ENCODE measurements at places on chromosomes 6 and 20.

DNA sequence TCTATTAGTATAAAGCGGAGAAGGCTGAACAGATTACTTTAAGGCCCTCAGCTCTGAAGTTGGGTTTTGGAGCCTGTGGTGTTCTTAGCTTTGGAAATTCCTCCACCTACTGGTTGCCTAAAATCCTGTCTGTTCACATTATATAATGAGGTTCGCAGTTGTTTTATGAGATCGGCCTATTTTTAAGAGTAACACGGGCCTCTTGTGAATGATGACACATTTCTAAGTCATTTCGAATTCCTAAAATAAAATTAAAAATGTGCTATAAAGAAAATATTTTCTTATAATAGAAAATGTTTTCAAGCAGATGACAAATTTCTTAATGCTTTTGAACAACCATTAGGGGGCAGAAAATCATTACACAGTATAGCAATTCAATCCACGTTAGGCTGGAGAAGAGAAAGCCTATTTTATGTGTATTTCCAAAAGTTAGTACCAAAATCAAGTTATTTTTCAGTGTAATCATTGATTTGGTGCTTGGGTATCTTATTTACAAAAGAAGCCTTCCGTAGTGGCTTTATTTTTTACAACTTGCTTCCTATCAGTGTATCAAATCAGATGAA lies 15.8 kb upstream of the FAM8A1 start:
- DNase-seq, result peak; percentile 39

GRCh38 chr6:10276106-10276505 lies 138.8 kb downstream of the TFAP2A start:
- DNase-seq, result no peak

GRCh38 chr6:106574741-106575458 lies 54.4 kb downstream of the RTN4IP1 start:
- no peak for DNase-seq

DNA sequence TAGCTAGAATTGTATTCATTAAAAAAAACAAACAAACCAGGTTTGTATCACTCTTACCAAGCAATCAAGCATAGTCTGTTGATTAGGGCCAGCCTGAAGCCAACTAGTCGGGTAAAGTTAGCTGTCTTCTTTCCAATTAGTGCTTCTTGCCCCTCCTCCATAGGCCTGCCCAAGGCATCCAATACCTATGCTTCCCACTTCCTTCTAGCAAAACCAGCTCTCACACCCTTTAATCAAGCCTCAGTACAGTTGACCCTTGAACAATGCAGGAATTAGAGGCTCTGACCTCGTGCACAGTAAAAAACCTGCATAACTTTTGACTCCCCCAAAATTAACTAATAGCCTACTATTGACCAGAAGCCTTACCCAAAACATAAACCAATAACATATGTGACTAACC lies 119.1 kb upstream of the DTNBP1 start:
- DNase-seq, result no peak

DNA sequence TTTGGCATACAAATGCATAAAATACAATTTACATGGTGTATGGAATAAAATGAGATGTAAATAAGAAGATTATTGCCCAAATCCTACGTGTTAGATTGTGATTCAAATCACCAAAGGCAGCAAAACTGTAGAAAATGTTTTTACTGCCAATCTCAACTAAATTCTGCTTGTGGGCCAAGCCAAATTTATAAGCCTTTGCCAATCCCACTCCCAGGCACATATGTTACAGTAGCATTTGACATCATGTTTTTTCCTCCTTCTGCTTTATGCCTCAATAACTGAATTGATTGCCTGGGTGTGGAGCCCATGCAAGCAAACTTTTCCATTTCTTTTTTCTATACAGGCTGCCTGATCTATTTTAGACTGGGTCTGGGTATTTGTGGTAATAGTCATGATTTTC lies 36.3 kb upstream of the LRRC1 start:
- no peak for DNase-seq

GRCh38 chr6:74756923-74757322 lies 448.9 kb downstream of the COL12A1 start:
- DNase-seq, result no peak

- DNase-seq, result no peak
Measured at GRCh38 chr20:21788082-21788481, 82.6 kb downstream of the PAX1 start.

- DNase-seq, result peak; percentile 58
Measured at GRCh38 chr6:71544028-71544427, 255.4 kb downstream of the OGFRL1 start.

GRCh38 chr6:83270971-83271719 lies 78.0 kb downstream of the RWDD2A start:
- DNase-seq, result peak; percentile 87

DNA sequence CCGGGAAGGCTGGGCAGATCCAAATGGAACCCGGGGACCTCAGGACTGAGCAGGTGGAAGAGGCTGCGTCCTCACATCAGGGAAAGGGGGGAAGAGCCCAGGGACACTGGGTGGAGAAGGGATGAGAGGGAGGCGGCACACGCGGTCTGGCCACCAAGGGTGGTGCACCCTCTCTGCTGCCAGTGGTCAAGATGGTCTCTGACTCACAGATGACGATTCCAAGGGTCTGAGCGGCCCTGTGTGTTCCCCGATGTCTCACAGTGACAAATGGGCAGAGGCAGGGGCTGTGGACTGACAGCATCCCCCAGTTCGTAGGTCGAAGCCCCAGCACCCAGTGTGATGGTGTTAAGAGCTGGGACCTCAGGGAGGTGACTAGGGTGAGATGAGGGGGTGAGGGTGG lies 32.1 kb downstream of the SLCO4A1 start:
- no peak for DNase-seq

DNA sequence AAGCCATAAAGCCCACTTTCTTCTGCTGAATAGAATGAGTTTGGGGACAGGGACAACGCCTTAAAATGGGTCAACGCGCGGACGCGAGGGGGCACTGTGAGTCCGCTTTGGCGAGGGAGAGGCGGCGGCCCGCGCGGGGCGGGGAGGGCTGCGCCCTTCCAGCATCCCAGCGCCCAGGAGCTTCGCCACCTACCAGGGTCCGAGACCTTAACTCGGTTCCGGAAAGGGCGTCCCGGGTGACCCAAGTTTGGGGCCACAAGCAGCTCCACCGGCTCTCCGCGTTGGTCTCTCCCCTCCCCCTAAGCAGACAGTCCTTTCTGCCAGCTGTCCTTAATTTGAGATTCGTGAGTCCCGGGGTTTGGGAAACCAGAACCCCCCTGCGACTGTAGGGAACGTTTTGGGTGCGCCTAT lies 1.8 kb upstream of the SAMD5 start:
- DNase-seq, result no peak

DNA sequence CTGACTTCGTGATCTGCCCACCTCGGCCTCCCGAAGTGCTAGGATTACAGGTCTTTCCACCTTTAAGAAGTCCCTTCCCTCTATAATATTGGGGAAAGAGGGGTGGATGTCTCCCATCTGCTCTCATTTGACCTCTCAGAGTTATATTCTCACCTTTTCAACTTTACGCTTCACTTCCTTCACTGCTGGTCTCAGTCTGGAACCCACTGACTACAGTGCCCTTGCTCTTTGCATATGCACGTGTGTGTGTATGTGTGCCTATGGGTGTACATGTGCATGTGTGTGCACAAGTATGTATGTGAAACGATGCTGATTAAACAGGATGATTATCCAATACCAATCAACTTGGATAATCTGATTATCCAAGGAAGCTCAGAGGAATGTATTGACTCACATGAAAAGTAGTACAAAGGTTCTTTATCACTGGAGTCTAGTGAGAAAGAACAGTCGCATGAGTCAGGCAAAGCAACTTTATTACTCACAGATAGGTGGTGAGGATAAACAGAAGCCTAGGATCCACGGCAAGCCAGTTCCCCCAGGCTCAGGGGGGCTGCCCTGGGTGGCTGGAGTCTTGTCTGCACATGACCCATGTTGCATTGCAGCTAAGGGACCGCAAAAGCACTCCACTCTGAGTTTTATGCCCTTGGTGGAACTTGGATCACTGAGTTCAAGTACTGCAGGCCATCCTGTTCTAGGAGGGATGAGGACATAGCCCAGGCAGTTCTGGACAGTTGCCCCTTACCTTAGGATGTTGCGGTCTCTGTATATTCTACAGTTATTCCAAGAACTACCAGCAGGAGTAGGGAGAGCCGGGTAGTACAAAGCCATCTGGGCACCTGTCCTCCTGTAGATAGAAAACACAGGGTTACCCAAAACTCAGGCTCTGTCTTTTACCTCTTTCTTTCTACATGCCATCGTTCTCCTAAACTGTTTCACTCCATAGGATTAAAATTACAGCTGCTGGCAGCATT lies 50.9 kb downstream of the SNRNP48 start:
- no peak for DNase-seq

DNA sequence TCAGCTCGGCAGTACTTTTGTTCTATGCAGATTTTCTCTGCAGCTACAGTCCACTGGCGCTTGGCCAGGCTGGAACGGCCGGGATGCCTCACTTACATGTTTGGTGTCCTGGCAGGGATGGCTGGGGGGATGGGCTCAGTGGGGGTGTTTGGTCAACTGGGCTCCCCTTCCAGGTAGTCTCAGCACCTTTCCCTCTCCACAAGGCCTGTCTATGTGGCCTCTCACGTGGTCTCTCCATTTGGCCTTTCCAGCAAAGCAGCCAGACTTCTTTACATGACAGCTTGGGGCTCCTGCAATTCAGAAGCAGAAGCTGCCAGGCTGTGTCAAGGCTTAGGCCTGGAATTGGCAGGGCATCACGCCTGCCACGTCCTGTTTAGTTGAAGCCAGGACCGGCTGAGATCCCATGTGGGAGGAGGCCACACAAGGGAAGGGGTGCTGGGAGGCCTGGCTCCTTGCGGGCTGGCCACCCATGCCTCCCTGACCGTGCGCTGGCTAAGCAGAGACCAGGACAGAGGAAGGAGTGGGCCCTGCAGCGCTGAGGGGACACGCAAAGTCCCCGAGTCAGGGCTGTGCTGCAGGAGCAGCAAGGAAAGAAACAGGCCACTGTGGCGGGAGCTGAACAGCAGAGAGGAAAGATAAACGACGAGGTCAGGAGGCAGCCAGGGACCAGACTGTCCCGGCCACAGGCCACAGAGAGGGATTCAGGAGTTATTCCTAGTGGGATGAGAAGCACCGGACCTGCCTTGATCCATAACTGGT lies 38.9 kb downstream of the MGME1 start:
- DNase-seq, result no peak

GRCh38 chr6:142088858-142089216 lies 43.9 kb upstream of the GJE1 start:
- no peak for DNase-seq

DNA sequence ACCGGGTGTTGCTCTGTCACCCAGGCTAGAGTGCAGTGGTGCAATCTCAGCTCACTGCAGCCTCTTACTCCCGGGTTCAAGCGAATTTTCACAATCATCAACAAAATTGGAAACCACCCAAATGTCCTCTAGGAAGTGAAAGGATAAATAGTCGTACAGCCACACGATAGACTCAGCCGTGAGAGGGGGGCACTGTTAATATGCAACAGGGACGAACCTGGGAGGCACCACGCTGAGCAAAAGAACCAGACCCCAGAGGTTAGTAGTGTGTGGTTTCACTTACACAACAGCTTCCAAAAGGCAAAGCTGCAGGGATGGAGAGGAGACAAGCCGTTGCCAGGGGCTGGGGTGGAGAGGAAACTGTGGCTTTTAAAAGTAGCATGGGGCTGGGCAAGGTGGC lies 30.1 kb upstream of the NTSR1 start:
- DNase-seq, result no peak

DNA sequence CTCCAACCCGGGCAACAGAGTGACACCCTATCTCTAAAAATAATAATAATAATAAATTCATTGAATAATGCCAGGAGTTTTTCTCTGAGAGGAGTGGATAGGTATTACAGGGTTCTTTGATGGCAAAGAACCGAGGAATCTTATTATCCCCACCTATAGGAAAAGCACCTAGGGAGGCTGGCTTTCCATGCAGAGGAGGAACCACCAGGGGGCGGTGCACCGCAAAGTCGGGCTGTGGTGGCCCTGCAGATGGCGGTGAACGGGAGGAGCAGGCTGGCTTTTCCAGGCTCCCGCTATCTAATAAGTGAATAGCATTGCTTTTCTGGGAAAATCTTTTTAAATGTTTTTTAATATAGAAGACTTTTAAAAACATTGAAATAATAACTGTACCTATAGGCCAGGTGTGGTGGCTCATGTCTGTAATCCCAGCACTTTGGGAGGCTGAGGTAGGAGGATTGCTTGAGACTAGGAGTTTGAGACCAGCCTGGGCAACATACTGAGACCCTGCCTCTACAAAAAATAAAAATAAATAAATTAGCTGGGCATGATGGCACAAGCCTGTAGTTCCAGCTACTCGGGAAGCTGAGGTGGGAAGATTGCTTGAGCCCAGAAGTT lies 864.2 kb downstream of the KIF16B start:
- no peak for DNase-seq

DNA sequence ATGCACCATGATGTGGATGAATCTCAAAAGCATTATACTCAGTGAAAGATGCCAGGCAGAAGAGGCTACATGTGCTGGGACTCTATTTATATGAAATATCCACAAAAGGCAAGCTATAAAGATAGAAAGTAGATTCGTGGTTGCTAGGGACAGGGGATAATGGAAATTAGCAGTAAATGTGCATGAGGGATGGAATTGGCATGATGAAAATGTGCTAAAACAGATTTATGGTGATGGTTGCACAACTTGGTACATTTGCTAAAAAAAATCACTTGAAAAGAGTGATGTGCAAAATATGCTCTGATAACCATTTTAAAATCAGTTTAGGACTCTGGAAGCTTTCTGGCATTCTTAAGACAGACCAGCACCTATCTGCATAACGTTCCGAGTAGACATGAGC lies 61.6 kb downstream of the ALDH8A1 start:
- DNase-seq, result no peak

DNA sequence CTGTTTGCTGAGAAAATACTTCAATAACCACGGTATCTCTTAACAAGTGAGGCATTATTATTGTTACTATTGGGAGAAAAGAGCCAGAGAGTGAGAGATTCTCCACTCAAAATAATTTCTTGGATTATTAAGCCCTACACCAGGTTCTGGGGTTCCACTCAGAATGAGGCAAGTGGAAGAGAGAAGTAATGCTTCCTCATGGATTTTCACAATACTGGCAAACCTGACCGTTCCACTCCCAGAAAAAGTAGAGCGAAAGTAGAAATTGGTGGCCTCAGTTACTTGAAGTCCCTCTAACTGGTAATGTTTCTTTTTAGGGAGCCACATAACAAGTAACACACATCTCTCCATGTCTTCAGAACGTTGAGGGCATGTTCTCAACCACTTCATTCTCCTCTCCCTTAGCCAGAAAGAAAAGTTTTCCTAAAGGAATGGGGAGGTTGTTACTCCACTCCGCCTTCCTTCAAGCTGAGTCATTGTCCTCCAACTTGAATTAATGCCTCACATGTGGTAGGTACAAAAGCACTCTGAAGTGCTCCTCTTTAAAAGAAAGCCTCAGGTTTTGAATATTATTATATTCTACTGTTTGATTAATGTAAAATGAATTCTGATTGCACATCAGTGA lies 1.9 kb downstream of the BAG2 start:
- DNase-seq, result peak; percentile 47

GRCh38 chr6:105898286-105898685 lies 187.8 kb upstream of the PRDM1 start:
- DNase-seq, result peak; percentile 54

Data from fibroblast of skin of left biceps (primary cell).